ENCODE measurements at places on chromosomes 1 and 21. TPM values are rescaled to one million over a fixed set of nuclear protein-coding genes. Genes with fewer than 3 reads are reported as not detected.

- no peak for DNase-seq
These were observed 11.6 kb downstream of the SUCO start for GRCh38 chr1:172544481-172545104.

GRCh38 chr1:160163615-160164014 is 12.2 kb downstream of the ATP1A4 start:
- DNase-seq: peak; percentile 19

DNA sequence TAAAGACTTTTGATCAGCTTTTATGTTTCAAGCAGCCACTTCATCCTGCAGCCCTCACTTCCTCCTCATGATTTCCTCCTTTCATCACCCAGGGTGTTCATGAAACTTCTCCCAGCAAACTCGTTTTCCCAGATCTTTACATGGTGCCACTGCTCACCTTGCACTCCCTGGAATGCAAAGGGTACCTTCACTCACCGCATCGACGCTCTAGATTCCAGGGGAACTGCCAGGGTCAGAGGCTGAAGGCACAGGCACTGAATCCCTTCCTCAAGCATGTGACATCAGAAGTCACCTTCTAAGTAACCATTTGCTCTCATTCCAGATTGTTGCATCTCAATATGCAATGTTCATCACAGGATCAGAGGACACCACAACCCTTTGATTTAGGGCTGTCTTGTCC is 82.8 kb downstream of the PRKAB2 start:
- no peak for DNase-seq

DNA sequence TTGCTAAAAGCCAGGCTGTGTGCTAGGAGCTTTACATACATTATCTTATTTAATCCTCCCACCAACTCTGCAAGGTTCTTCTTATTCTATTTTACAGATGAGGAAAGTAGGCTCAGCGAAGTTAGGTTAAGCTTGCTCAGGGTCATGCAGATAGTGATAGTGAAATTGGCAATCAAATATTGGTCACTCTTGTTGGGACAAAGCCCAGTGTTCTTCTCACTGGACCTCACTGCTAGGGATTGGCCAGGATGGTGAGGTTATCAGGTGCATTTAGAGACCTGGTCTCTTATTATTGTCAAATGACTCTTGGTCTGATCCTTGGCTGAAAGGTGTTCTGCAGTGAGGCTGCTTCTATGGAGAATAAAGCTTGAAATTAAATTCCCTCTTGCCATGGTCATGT is 145.1 kb downstream of the CNIH3 start:
- DNase-seq: no peak

- DNase-seq: peak; percentile 96
These were observed at the start of gene LUZP1 for GRCh38 chr1:23168445-23169194. Gene LUZP1 (minus strand): TSS chr1:23168856.

DNA sequence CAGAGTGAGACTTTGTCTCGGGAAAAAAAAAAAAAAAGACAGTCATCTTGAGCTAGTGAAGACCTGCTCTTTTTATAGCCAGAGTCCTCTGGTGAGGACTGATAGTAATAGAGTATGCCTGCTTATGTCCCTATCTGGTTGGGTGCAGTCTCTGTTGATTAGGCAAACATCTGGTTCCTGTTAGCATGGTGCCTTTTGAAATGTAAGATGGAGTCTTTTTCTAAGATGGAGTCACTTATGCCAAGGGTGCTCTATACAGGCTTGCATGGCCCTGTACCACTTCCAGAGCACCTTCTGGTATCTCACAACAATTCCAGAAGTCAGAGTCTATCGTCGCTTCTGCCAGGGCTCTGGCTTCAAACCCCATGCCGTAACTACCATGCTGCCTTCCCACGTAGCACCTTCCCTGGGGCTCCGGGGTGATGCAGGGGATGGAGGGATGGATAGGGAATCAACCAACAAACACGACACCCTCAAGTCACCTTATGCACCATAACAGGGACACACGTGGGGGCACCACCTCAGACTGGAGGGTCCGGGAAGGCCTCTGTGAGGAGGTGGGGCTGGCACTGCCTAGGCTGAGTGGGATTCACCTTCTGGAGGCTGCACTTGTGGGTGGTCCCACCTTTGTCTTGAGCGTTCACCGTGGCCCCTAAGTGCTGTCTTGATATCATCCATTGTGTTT is 11.6 kb upstream of the PADI6 start:
- no peak for DNase-seq

The OR6K3 gene
- not detected for total RNA-seq

Data from fibroblast of villous mesenchyme (primary cell).